ENCODE measurements at places on chromosomes 4 and X.

- no peak for DNase-seq
Measured at GRCh38 chrX:136199365-136199764, 51.8 kb downstream of the MAP7D3 start.

GRCh38 chr4:164997324-164997723 lies 19.9 kb upstream of the TRIM61 start:
- no peak for DNase-seq

GRCh38 chrX:134679221-134679620 lies 20.9 kb upstream of the PLAC1 start:
- DNase-seq: no peak

- no peak for DNase-seq
Measured at GRCh38 chr4:113880240-113881028, 99.0 kb downstream of the ARSJ start.

DNA sequence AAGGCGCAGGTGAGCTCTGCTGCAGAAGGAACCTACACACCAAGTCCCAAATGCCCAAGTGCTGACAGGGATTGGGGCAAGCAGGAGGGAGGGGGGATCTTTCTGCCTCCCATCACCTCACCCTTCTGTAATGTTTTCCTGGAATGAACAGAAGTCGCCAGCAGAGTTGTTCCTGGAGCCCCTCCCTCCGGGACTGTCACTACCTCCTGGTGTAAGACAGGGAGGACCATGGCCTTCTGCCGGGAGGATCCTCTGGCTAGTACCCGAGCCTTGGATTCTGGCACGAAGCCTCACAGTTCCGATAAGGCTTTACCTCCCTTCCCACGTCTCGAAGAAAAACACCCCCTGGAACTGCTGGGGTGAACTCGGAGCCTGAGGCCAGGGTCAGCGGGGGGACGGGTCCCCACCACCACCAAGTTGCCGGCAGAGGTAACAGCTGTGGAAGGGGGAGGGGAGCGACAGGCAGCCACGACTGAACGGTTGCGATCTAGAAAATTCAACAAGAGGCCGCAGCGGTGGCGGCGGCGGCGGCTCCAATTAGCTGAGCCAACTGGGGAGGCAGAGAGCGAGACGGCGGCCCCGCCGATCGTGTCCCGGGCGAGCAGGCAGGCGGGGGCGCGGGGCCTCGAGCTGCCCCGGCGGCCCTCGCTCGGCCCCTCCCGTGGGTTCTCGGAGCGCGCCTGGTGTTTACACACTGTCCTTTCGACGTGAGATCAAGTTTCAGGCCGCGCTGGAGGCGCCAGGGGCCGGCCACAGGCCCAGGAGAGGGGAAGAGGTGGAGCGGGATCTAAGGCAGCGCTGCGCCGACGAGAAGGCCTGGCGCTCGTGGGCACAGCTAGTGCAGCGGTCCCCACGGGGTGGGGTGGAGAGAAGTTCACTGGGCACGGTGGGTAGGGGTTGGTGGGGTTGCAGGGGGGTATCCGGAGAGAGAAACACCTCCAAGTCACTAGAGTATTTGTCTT lies 53.7 kb upstream of the BCOR start:
- no peak for DNase-seq

DNA sequence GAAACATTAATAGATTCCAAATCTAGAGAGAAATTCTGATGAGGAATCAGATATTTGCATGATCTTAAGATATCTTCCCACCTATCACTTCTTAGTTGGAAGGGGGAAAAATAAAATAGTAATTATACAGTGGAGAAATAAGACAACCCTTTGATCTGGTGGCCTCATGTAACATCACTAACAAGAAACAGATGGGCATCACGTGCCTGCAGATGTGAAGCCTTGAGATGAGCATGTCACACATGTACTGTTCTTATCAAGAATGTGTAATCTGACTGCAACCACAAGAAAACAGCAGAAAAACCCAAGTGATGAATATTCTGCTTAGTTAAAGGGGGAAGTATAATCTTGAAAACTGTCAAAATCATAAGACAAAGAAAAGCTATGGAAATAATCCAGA lies 31.4 kb upstream of the NKX6-1 start:
- DNase-seq: no peak

DNA sequence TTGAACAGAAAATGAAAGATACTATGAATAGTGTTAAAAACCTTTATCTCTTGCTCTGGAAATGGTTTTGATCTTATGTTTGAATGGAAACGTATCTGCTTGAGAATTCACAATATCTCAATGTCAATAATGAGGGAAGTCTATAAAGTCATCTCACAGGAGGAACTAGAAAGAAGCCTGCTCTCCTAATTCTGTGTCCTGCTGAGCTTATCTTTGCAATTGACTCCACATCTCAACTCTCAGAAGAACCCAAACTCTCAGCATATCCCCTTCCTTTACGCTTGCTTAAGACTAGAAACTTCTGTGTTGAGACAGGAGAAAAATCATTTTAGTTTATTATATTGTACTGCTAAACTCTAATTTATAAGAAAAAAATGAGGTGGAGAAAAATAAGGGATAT lies 8.3 kb upstream of the PF4V1 start:
- DNase-seq: no peak

- DNase-seq: no peak
Measured at GRCh38 chrX:41960142-41960541, 36.8 kb upstream of the CASK start.

- no peak for DNase-seq
Measured at GRCh38 chrX:96568071-96568470, 116.6 kb upstream of the DIAPH2 start.

GRCh38 chr4:5717449-5718158 lies 6.6 kb downstream of the EVC start:
- no peak for DNase-seq

DNA sequence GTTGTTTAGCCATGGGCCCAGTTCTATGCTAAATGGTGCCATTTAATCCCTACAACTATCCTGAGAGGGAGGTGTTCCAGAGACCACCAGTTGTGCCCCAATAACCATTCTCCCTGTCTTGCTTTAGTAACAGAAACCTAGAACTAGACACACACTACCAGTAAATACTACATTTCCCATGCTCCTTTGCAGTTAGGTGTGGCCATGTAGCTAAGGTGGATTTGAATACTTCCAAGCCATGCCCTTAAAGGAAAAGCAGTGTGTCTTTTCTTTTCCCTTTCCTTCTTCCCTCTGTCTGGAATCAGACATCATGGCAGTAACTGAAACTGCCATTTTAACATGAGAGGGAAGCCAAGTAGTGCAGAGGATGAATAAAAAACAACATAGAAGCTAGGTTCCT lies 90.9 kb upstream of the TMEM33 start:
- DNase-seq: no peak

GRCh38 chr4:105022811-105023667 lies 123.6 kb upstream of the TET2 start:
- DNase-seq: no peak

GRCh38 chr4:140706276-140706625 lies 49.9 kb downstream of the TBC1D9 start:
- no peak for DNase-seq

- DNase-seq: no peak
Measured at GRCh38 chr4:146442801-146443200, 78.9 kb downstream of the SLC10A7 start.

GRCh38 chrX:34749896-34750295 lies 92.8 kb upstream of the TMEM47 start:
- no peak for DNase-seq

DNA sequence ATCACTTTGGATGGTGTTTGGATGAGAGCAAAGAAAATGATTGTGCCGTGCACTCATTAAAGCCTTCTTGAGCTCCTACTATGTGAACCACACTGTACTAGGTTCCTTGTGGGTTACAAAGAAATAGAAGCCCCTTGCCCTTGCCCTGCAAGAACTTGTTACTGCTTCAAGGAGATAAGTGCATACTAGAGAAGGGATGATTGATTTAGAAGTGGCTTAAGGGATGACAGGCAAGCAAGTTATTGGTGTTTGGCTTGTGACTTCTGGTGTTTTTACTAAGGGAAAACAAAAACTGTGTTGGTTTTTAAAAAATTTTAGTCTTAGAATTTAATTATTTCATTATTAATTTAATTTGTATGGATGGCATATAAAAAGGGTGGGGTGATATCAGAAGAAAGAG lies 67.4 kb downstream of the IL21 start:
- no peak for DNase-seq

GRCh38 chrX:155105919-155106318 lies 34.6 kb downstream of the BRCC3 start:
- no peak for DNase-seq

DNA sequence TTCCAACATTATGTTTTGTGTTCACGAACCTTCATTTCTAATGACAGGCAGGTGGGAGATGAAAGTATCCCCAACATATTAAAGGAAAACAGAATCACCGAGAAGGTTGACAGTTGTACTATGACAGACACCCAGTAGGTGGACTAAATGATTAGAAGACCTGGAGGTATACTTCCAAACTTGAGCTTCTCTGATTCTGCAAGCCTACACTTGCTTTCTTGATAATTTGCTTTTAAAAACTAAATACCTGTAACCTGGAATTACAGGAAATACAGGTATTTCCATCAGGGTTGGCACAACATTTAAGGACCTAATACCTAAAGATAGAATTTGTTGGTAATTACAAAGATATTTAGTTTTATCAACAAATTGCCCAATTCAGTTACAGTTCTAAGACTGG lies 43.4 kb downstream of the C4orf51 start:
- DNase-seq: no peak

DNA sequence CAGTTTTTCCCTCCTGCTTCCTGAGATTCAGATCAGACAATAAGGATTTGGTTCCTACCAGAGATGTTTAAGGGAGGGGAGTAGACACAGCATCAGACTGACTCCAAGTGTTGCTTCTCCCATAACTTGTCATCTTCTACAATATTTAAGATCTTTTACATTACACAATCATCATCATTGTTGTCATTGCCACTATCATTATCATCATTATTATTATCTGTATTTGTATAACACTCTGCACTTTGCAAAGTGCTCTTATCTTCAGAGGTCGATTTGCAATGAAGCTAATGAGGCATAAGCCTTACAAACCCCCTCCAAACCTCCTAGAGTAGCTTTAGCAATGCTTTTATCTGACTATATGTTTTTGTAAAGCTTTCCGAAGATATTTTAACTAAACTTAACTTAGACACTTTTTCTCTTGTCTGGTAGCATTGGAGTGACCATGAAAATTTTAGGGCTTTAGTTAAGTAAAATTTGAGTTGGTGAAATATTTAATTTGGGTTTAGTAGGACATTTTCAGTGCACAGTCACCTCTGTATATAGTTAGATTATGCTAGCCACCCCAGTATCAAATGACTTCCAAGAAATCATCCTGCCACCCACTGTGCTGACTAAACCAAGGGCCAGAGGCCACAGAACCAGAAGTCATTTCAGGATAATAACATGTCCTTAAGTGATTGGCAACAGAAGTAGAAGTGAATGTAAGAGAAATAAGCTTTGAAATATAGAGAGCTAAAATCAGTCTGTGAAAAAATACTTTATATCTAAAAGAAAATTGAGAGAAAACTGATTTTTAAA lies 124.2 kb upstream of the NRK start:
- no peak for DNase-seq

GRCh38 chr4:1152290-1152689 lies 20.1 kb downstream of the SPON2 start:
- DNase-seq: no peak

- DNase-seq: no peak
Measured at GRCh38 chr4:153222707-153223426, 18.6 kb downstream of the TRIM2 start.

- no peak for DNase-seq
Measured at GRCh38 chrX:124023838-124024238, 62.3 kb downstream of the STAG2 start.

- no peak for DNase-seq
Measured at GRCh38 chrX:115399306-115399705, 109.8 kb downstream of the LUZP4 start.

DNA sequence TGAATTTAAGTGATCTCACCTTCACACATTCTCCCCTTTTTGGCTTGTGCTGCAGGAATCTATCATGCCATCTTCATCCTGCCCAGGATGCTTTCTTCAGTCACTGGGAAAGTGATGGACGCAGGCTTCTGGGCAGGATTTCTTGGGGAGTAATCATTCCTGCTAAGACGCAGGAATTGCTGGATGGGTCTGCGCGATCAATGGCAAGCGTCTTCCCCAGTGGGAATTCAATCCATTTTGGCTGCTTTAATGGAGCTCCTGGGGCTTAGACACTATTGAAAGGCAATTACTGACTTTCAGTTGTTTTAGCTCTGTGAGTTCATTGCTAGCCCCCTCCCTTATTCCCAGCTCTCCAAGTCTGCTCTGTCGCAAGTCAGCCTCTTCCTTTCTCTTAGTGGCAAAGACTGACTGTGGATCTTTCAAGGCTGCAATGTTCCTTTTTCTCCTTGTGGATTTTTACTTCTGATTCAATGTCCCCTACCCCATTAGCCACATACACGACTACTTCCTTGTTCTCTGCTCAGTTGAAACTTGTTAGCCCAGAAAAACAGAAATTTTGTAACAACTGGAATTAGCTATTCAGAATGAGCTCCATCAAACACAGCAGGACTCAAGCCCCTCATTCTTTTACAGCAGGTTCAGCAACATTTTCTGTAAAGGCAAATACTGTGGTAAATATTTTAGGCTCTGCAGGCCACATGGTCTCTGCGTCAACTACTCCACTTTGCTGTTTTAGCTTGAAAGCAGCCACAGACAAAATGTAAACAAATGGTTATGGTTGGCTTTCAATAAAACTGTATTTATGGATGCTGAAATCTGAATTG lies 154.9 kb downstream of the ASB9 start:
- DNase-seq: no peak

GRCh38 chr4:144646523-144647094 lies 653 bp downstream of the HHIP start:
- DNase-seq: no peak

DNA sequence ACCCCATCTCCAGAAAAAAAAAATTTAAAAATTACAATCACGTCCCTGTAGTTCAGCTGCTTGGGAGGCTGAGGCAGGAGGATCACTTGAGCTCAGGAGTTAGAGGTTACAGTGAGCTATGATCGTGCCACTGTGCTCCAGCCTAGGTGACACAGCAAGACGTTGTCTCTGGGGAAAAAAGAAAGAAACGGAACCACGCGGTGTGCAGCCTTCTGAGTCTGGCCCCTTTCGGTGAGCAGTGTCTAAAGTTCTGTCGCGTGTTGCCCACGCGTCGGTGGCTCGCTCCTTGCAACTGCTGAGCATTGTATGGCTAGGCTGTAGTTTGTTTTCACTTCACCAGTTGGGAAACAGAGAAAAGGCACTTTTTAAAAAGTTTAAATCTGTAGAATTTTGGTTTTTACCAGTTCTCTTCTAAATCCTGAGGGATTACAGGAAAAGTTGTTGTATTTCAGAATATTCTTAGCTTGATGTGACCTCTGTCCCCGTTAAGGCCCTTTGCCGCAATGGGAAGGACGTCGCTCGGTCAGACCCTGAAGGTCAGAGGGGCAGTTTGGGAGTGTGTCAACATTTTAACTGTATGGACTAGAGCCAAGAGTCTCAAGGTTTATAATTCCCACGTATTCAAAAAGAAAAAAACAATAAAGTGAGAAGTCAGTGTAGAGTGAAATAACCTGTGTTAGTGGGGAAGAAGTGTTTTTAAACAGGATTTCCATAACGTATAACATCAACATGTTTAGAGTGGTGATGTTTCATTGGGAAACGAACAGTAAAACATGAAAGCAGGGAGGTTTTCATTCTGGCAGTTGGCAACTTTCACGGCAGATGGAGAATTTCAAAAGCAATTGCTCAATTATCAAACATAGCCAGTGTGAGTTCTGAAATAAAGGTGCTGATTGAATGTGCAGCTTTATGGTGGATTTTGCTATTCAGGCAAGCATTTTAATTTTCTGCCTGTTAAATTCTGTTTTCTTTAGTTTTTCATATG lies 45.8 kb upstream of the MSANTD1 start:
- DNase-seq: no peak

GRCh38 chrX:97189668-97190067 lies 306.0 kb downstream of the RPA4 start:
- no peak for DNase-seq

- DNase-seq: no peak
Measured at GRCh38 chr4:168725930-168726329, 229.1 kb downstream of the PALLD start.
